ENCODE measurements at places on chromosomes 13 and 19.

- no peak for ATAC-seq
Measured at GRCh38 chr19:30690935-30691818, 319.0 kb downstream of the ZNF536 start.

DNA sequence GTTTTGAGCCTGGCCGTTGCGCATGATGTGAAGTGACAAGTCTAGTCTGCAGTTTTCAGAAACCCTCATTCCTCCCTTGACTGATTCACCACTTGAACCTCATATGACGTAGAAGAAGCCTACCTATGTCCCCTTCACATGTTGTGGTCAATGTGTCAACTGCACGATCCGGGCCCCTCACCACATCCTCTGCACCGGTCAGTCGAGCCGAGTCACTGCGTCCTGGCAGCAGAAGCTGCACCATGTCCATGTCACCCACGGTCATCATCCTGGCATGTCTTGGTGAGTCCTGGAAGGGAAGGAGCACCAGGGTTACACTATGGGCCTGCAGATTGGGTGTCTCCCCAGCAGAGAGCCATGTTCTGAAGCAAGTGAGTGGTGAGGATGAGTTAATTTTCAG lies at the start of gene KIR2DL4:
KIR2DL4 (plus strand) TSS at position 201 of the 400 bp plus-strand sequence; CDS start at position 243, 42 bp downstream.
- ATAC-seq, result no peak

DNA sequence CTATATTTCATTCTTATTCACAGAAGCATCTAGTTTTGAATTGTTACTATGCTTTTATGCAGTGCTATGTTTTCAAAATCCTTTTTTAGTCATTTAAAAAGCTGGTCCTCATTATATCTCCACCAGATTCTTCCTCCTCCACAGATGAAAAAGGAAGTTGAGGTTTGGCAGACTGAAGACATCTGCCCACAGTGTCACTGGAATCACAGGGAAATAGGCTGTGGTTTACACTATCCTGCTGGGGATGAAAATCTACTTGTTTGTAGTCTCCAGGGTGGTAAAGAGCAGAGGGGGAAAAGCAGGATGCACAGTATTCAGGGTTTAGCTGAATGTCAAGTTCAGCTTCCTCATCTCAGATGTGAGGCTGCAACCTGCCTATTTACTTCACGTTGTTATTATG lies 351.2 kb downstream of the DNAJC15 start:
- ATAC-seq, result no peak

DNA sequence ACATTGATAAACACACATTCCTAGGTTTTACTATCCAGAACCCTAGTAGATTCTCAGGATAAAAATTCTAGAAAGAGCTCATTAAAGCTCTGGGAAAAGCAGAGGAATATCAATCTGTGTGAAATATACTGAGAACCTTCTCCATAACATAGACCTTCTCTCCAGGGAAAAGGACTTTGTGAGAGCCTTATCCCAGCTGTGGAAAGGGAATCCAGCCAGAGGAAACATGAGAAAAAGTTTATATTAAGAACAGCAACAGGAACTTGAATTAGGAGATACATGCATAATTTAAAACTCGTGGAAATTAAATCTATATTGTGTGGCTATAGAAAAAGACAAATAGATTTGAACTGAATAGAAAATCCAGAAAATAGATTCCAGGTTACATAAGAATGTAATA lies 1639.9 kb downstream of the EFNB2 start:
- no peak for ATAC-seq
